Stomach (tissue), 19 donors: ENCODE measurements at places on chromosomes 2 and 18.
A peak's percentile ranks its signal among the peaks of the same experiment; 100 is the strongest.

DNA sequence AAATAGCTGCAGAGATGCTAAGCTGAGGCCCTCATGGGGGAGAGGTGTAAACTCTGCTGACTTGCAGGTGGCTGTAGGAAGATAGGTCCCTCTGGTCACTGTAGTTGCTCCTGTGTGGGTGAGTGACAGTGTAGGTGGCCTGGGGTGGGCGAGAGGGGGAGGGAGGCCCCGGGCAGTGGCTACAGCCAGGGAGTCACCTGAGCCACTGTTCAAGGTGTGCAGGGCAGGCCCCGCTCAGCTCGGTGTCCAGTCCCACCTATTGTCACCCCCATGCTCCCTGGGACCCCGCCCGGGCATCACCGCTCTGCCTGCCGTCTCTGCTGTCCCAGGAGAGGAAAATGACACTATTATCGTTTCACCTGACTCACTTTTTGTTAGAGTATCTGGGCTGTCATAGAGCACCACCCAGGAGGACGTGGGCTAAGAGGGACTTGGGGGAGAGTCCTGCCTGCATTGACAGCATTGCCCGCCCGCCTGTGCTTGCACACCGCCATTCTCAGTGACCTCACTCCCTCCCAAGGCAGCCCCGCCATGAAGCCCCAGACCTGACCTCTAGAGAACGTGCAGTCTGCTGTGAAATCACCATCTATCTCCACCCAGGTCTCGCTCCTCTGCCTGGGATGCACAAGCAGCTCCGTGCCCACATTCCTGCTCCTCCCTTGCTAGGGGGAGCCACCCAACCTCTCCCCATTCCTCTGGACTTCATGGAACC lies 29.2 kb downstream of the COPS9 start:
- DNase-seq, result no peak

DNA sequence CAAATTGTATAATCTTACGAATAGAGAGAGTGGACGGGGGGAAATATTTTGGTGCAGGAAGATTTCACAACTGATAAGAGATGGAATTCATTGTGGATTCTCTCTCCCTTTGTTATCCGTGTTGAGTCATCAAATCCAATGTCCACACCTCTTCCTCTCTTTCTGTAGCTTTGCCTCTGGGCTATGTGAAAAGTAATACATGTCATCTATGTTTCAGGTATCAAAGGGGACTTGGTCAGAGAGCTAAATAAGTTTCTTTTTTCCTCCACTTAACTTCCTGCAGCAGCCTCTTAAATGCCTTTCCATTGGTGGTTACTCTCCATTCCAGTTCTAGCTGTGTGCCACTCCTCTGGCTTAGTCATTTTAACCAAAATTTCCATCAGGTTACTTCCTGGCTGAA lies 169.3 kb upstream of the NXPH2 start:
- no peak for DNase-seq

- no peak for DNase-seq
Observed at GRCh38 chr2:27651056-27651455, 12.4 kb downstream of the SUPT7L start.

GRCh38 chr2:224951723-224952481 lies 90.4 kb downstream of the DOCK10 start:
- no peak for DNase-seq

DNA sequence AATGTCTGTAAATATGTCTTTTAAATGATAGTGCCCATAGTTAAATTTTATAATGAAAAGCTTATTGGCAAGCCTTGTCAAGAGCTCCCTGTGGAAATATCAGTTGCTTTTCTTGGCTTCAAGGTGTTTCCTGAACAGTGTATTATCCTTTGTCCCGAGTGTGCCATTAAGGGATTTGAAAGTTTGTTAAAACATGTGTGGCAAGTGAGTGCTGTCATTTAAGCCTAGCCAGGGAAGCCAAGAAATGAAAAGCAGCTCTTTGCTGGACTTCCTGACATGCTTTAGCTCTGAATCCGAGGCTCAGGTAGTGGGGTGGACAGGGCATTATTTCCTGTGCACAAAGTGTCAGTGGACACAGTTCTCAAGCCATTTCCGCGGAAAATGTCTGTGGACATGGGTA lies 111.5 kb downstream of the DIS3L2 start:
- DNase-seq, result no peak

GRCh38 chr18:10895976-10896375 lies 253.4 kb downstream of the PIEZO2 start:
- no peak for DNase-seq

- DNase-seq, result no peak
Observed at GRCh38 chr2:219995991-219996765, 368.7 kb downstream of the SLC4A3 start.

GRCh38 chr2:154912215-154912614 lies 213.7 kb downstream of the KCNJ3 start:
- DNase-seq, result no peak

DNA sequence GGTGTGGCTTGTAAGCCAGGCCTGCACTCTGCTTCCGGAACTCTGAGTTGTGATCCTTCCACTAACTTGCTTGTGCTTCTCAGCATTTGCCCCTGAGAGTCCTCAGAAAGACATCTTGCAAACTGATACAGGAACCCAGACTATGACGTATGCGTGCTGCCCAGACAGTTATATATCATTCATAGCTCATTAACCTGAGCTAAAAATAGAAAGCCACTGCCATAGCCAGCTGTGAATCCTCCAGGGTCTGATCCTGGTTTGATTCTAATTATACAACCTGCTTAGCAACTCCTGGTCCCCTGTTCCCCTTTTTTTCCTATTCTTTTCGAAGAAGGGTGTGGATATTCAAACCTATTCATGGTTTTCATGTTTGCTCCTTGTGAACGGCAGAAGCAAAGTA lies 63.7 kb downstream of the MARCHF4 start:
- DNase-seq, result peak; percentile 56

DNA sequence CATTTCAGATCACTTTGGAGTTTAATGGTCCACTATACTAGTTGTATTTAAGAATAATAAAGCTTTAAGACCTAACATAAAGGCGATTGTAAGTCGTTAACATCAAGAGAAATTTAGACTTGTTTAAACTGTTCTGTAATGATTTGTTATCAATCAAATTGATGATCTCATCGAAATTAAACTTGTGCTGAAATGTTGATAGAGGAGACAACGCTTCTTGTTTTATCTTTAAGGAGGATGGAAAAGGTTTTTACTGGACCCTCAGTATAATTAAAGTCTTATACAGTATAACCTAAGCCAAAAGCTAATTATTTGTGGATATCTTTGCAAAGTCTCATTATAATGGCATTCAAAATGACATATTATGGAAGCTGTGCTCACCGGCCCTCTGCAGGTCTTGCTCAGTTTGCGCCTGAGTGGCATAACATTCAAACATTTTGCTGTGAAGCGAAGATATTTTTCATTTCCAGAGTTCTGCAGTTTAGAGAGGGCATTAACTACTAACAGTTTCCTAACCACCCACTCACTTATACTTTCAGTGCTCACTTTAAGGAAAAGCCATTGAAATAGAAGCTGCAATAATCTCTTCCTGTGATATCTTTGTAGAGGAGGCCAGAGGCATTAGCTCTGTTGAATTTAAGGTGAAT lies 1.4 kb upstream of the SERTAD2 start:
- DNase-seq, result no peak

DNA sequence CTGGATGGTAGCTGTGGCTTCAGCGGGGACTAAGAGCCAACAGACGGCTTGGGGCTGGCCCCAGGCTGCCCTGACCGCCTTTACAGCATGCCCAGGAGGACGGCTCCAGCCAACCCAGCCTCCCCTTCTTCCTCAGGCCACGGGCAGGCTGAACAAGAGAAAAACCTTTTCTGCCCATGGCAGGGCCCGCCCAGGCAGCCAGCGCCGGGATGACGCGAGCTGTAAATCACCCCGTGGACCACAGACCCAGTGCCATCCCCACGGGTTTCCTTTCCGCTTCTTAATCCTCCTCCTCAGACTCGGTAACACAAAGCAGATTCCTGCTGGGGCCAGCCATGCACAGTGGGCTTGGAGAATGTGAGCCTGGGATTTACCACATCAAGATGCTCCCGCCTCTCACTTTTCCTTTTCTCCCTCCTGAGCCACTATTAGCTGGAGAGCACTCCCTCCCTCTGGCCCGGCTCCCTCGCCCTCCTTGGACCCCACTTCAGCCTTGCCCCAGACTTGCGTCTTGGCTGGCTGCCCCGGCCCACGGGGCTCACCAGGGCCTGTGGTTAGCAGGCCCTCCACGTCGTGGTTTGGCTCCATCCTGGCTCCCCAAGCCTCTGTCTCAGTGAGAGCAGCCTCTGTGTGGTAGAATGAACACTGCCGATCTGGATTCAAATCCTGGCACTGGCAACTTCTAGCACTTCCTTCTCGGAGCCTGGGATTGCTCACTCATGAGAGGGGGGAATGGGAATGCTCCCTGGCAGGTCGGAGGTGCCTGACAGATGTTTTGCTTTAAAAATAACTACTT lies 31.4 kb downstream of the ATOH8 start:
- no peak for DNase-seq

DNA sequence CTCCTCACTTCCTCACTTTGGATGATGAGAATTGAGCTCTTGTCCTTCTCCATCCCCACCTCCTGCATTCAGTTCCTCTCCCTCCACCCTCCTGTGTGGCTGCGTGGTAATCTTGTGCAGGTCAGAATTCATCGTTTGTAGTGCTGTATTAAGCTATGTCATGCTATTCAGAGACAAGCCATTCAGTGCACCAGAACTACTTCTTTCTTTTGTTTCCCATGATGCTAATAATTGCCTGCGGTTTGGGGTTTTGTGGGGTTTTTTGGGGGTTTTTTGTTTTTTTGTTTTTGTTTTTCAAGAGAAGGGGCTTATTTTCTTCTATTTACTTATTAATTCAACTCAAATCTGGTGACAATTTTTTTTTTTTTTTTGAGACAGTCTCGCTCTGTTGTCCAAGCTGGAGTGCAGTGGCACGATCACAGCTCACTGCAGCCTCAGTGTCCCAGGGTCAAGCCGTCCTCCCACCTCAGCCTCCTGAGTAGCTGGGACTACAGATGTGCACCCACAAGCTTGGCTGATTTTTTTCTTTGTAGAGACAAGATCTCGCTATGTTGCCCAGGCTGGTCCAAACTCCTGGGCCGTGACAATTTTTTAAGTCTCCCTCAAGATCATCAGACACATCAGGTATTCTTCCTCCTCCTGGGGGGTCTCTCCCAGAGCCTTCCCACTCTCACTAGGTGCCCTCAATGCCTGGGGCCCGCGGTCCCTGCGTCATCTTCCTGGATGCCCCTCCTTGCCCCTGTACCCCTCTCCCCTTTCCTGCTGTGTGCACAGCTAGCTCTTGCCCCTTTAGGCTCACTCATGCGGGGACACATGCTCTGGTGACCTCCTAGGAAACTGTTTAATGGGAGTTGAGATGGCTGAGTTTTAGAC lies 37.8 kb downstream of the MAL start:
- DNase-seq, result no peak

GRCh38 chr18:23857164-23857552 lies 157.4 kb upstream of the TTC39C start:
- no peak for DNase-seq

GRCh38 chr2:176149481-176149938 lies 1.8 kb upstream of the HOXD4 start:
- DNase-seq, result peak; percentile 17

- no peak for DNase-seq
Observed at GRCh38 chr2:122186761-122187222, 431.3 kb downstream of the TSN start.

DNA sequence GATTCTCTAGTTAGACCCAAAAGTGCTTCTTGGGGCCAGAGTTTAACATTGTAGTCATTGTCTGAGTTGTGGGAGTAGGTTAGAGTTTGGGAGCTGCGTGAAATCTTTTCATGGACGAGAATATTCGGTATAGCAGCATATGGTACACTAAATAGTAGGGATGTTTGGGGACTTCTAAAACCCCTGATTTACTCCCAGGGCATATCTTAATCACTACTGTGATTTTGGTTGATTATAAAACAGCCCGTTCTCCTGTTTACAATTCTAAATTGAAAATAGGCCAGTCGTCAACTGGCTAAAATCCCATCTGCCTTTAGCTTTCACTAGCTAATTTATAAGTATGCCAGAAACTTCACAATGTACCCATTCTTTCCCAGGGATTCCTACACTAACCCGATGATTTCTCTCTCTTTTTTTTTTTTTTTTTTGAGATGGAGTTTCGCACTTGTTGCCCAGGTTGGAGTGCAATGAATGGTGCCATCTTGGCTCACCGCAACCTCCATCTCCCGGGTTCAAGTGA lies 44.3 kb downstream of the MOB4 start:
- DNase-seq, result no peak

DNA sequence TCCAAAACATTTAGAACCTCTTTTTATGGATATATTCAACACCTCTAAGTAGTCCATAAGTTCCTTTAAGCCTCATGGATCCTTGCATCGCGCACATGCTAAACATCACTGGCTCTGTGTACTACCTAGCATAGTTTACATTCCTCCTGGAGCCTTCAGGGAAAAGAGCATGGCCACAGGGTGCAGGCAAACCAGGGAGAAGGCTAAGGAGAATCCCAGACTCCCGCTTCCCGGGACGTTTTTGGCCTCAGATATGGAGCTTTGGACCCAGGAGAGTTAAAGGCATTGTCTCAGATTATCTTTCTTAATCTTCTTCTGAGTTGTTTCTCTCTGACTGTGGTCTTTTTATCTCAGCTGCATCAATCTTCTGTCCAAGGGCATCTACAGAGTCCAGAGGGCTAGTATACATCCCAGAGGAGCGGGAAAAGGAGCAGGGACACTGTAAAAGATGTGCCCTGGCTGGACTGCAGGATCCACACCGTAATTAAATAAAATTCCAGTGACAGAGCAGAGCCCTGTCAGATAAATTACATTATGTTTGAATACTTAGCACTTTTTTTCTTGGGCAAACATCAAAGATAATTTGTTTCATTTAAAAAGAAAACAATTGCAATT lies 36.9 kb downstream of the RIT2 start:
- no peak for DNase-seq

DNA sequence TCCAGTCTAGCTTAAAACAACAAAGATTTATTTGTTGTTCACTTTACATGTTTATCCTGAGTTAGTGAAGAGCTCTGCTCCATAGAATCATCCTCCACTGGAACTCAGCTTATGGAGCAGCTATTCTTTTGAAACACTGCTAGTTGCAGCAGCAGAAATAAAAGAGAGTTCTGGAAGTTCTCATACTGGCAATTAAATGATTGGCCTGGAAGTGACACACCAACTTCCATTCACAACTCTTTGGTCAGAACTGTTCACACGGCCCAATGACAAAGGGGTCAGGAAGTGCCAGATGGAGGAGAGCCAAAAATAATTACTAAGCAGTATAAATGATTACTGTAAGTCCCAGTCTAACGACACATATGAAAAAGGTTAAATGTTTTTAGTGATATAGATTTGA lies 39.1 kb downstream of the FBXO11 start:
- no peak for DNase-seq

- no peak for DNase-seq
Observed at GRCh38 chr18:60162388-60162787, 210.2 kb downstream of the MC4R start.

DNA sequence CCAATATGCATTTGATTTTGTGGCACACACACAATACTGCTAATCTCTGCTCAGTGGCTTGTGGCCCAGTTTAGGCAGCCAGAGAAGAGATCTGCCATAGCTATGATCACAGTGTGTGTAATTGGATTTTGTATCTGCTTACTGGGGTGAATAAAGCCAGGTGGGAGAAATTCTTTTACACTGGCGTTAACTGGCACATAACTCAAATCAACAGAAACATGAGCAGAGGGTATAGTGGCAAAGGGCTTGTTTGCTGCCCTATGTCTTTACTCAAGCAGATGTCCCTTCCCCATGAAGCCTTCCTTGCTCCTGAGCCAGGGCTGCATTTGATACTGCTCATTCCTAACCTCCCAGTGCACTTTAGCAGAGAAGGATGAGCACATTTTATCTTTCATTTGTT lies 28.5 kb downstream of the STON1 start:
- DNase-seq, result no peak
